Lower lobe of right lung (tissue), 2 donors: ENCODE measurements at places on chromosomes 1 and 21. TPM values are rescaled to one million over a fixed set of nuclear protein-coding genes. Genes with fewer than 3 reads are reported as not detected.

- DNase-seq: no peak
Measured at GRCh38 chr1:218266356-218266755, 18.7 kb upstream of the RRP15 start.

DNA sequence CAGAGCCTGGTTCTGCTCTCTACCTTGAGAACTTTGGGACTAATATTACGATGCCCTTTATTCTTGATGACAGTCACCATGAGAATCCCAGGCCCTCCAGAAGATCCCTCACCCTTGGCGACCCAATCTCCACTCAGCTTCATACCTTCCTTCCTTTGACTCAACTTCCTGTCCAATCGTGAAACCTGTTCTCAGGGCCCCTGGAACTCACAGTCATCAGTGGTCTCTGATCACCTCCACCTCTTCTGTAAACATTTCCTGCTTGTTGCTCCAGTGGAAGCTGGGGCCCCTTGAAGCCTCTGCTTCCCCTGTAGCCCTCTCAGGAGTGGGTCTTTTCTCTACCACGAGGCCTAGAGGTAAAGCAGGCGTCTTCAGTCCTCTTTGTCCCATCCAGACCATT, 79.1 kb downstream of the MRPS6 start:
- DNase-seq: no peak

DNA sequence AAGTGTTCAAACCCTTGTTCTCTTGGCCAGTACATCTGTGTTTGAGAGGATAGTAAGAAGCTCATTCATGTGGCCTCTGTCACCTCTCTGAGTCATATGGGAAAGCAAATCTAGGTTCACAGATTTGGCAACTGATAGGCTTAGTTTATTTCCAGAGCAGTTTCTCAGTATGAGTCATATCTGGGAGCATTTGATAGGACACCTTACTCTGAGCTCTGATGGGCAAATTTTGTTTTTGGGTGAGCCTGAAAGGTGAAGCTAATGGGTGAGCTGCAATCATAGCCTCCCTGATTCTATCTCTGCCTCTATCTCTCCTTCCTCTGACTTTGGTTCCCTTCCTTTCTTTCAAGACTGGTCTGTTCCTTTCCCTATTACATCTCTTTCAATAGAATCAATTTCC, 134.4 kb downstream of the S1PR1 start:
- no peak for DNase-seq

Gene C1QA
- total RNA-seq: 935 TPM

GRCh38 chr1:158005224-158005623, 11.8 kb downstream of the KIRREL1 start:
- DNase-seq: no peak

- no peak for DNase-seq
Measured at GRCh38 chr1:27318596-27318995, 3.4 kb upstream of the TMEM222 start.

Gene TMOD4
- total RNA-seq: 2.1 TPM

Gene TMCC2
- total RNA-seq: 3.0 TPM

Gene PCAT6
- total RNA-seq: 0.71 TPM

Gene S100A11
- total RNA-seq: 737 TPM

GRCh38 chr1:33228935-33229487, 27.3 kb upstream of the ZNF362 start:
- DNase-seq: no peak

- DNase-seq: no peak
Measured at GRCh38 chr1:69710484-69711189, 142.9 kb downstream of the LRRC7 start.

Gene CFHR5
- not detected for total RNA-seq
